ENCODE measurements at places on chromosomes 3 and 15. TPM values are rescaled to one million over a fixed set of nuclear protein-coding genes. Genes with fewer than 3 reads are reported as not detected.

FOXL2NB gene
- not detected for polyA plus RNA-seq

FEZF2 gene
- 4.6 TPM for polyA plus RNA-seq

- no peak for DNase-seq
Measured at GRCh38 chr15:23853286-23853685, 166.2 kb upstream of the NDN start.

GRCh38 chr3:72437661-72438406 is 410.4 kb downstream of the SHQ1 start:
- DNase-seq = no peak

SENP8 gene
- polyA plus RNA-seq = 1.9 TPM

IQCF5 gene
- not detected for polyA plus RNA-seq

DPPA2 gene
- polyA plus RNA-seq = not detected

GRCh38 chr15:35886765-35887164 is 340.8 kb upstream of the DPH6 start:
- DNase-seq = no peak

EFCC1 gene
- 0.97 TPM for polyA plus RNA-seq

ISG20 gene
- polyA plus RNA-seq = 6.4 TPM

SLC2A2 gene
- not detected for polyA plus RNA-seq

DNA sequence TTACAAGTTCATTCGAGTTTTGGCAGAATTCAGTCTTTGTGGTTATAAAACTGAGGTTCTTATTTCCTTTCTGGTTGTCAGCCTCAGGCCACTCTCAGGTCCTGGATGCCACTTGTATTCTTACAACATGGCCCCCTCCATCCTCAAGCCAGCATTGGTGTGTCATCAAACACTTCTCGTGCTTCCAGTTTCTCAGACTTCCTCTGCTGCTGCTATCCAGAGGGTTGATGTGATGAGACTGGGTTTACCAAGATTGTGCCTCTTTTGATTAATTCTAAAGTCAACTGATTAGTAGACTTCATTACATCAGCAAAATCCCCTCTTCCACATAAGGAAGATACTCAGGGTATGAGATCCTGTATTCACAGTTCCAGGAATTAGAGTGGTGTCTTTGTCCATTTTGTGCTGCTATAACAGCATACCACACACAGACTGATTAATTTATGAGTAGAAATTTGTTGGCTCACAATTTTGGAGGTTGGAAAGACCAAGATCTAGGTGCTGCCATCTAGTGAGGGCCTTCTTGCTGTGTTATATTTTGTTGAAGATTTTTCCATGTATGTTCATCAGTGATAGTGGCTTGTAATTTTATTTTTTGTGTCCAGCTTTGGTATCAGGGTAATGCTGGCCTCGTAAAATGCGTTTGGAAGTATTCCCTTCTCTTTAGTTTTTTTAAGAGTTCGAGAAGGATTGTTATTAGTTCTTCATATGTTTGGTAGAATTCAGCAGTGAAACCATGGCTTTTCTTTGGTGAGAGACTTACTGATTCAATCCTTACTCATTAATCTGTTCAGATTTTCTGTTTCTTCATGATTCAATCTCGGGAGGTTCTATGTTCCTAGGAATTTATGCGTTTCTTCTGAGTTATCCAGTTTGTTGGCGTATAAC is 11.1 kb downstream of the LRCH3 start:
- no peak for DNase-seq

- no peak for DNase-seq
Measured at GRCh38 chr15:59353994-59354416, 18.7 kb downstream of the MYO1E start.

PARP15 gene
- polyA plus RNA-seq = not detected

- DNase-seq = no peak
Measured at GRCh38 chr3:178459038-178459410, 77.2 kb upstream of the KCNMB2 start.

SAMD7 gene
- polyA plus RNA-seq = not detected

DNA sequence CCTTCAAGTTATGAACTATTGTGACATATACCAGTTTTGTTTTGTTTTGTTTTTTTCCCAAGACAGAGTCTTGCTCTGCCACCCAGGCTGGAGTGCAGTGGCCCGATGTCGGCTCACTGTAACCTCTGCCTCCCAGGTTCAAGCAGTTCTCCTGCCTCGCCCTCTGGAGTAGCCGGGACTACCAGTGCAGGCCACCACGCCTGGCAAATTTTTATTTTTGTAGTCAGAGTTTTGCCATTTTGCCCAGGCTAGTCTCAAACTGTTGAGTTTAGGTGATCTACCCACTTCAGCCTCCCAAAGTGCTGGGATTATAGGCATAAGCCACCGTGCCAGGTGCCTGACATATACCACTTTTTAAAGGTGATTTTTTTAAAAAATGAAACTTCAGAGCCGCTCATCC is 74.6 kb downstream of the ARRDC4 start:
- no peak for DNase-seq

CCDC80 gene
- 3.2 TPM for polyA plus RNA-seq

TRIM42 gene
- polyA plus RNA-seq = not detected

DNA sequence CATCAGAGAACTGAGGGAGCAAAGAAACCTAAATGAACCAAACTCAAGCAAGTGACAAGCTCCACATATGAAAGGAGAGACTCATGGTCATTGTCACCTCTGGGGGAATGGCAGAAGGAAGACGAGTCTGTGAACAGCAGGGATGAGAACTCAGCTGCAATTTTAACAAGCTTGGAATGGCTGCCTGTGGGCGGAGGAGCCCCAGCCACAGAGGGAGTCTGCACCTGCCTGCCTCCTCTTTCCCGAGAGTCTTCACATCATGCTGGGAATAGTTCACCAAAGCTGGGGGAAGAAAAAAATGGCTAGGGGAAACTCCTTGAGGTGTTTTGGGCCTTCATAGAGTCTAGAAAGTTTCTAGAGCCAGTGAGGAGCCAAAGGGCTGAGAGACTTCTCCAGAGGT is 21.3 kb upstream of the BHLHE40 start:
- DNase-seq = no peak

DNA sequence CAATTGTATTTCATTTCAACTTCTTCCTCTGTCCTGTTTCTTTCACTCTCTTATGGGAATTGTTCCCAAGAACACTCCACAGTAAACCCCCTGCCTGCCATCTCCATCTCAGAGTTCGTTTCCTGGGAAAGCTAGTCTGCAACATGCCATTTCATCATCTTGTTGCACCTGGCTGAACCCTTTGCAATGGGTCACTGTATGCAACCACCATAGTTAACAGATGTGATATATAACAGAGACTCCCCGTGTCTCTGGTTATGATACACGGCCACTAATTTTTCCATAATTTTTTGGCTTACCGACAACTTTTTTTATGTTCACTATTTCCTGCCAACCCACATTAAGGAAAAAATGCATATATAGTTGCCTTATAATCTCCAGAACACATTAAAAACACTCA is 95.5 kb downstream of the CHST2 start:
- DNase-seq = no peak

KCNAB1 gene
- polyA plus RNA-seq = 2.6 TPM

GRCh38 chr3:44914936-44915335 is 40.5 kb downstream of the TGM4 start:
- DNase-seq = no peak

- no peak for DNase-seq
Measured at GRCh38 chr3:47227678-47228077, 54.9 kb downstream of the KIF9 start.

DNA sequence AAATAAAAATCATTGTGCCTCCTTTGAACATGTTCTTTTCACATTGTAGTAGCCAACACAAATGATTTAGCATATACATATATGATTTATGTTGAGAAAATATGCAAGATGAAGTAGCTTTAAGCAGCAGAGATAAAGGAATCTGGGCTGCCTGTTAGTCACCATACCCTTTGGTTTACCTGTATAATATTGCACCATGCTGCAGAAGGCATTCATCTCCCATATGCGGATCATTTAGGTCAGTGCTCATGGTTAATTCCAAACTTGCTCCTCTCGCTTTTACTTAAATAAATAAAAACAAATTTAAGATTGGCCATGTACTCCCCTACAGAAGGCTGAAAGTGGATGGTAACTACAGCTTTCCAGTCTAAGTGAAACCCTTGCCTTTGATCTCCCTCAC is 86.7 kb upstream of the TBL1XR1 start:
- no peak for DNase-seq

- no peak for DNase-seq
Measured at GRCh38 chr3:125443923-125444322, 68.8 kb upstream of the ZNF148 start.

DNA sequence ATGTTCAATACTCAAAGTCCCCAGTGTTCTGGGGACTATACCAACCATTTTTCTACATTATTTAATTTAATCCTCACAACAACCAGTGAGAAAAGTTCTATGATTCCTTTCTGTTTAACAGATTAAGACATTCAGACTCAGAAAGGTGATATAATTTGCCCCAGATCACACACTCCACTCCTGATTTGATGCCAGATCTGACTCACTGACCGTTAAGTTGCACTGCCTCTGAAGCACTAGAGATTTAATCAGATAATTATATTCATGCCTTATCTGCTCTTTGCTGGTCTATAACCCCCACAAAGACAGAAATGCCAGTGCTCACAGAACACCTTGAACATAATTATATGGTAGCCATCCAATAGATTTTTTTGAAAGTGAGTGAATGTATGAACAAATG is 501.0 kb downstream of the IGSF11 start:
- DNase-seq = no peak

DNA sequence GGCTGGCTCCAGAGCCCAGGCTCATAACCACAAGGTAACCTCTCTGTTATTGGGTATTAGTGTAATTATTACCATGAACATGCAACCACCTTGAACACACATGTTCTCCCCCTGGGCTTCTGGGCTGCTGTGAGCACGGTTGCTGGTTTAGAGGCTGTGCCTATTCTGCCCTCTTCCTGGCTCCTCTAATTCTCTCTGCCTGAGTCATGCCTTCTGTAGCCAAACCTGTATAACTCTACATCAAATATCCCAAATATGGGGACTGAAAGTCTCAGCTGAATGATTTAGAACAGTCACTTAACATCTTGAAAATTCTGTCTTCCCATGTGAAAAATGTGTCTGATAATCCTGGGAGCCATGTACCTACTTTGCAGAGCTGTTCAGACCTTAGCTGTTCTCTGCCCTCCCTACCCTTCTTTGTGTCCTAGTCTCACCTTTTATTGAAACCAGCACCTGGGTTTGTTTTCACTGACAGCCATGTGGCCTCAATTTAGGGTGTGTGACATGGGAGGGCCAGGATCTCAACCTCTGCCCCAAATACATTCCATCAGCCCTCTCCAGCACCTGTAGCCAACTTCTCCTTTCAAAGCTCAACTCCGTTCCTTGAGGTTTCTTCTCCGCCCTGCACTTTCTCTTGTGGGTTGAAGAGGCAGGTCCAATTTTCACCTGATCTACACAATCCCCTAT is 60.7 kb downstream of the PDZRN3 start:
- DNase-seq = no peak

GRCh38 chr3:52561028-52561747 is 24.8 kb downstream of the UQCC5 start:
- DNase-seq = no peak

DNA sequence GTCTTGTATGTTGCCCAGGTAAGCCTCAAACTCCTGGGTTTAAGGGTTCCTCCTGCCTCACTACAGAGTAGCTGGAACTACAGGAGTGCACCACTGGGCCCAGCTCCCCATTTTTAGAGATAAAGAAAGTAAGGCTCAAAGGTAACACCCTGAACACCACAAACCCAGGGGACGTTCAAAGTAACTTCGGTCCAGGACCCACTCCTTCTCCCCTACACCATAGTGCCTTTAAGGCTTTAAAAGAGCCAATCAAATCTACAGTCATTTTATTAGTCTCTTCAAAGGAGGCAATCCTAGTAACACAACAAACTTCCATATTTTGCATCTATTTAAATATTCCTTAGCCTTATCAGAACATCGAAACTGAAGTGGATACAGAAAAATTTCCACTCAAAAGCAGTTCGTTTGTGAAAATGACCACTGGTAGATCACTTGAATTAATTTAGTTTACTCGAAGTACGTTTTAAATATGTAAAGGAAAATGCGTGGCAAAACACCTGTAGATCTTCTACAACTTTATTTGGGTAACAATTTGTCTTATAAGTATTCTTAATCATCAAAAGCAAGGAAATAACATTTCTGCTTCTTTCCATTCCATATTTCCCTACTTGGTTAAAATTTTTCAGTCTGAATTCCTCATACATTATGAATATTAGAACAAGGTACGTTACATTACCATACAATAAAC is 1.8 kb downstream of the STAG1 start:
- DNase-seq = peak; percentile 7

DNA sequence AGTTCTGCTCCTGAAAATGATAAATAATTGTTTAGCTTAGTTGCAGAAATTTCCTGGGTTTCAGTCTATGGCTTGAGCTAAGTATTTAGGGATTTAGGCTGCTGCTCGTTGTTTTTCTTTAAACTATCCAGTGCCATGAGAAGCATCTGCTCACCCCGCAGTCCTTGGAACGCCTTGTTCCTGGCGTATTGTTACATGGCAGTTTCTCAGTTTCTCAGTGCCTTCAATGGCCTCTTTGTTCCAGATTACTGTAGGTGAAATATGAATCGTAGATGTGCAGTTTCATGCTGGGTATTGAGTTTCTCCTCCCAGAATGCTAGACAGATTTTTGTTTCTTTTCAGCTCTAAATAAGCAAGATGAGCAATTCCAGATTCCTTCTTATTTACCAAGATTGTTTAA is 269.5 kb upstream of the GBE1 start:
- DNase-seq = peak; percentile 48

DNA sequence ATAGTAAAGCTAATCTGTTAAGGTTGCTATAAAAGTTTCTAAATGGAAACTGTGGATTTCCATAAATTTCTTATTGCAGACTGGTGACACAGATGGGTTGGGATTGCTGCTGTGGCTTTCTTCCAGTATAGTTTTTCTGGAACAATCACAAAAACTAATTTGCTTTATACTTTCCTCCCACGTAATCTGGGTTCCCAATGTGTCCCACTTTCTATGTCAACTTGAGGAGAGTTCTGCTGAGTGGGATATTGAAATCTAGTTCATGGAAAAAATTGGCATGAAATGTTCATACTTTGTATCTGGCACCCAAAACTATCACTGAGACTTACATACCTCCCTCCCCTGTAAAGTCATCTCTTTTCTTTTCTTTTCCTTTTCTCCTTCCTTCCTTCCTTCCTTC is 126.8 kb downstream of the TGFBR2 start:
- DNase-seq = peak; percentile 95

- DNase-seq = no peak
Measured at GRCh38 chr3:6605227-6605626, 255.7 kb upstream of the GRM7 start.

- DNase-seq = no peak
Measured at GRCh38 chr3:194596906-194597305, 36.3 kb downstream of the TMEM44 start.

All from brain (organoid and tissue), 16 donors.